Glutamatergic neuron (in vitro differentiated cells): ENCODE measurements at places on chromosomes 1 and 21. TPM values are rescaled to one million over a fixed set of nuclear protein-coding genes. Genes with fewer than 3 reads are reported as not detected.

- no peak for DNase-seq
Measured at GRCh38 chr1:185343306-185343705, 26.3 kb upstream of the IVNS1ABP start.

DNA sequence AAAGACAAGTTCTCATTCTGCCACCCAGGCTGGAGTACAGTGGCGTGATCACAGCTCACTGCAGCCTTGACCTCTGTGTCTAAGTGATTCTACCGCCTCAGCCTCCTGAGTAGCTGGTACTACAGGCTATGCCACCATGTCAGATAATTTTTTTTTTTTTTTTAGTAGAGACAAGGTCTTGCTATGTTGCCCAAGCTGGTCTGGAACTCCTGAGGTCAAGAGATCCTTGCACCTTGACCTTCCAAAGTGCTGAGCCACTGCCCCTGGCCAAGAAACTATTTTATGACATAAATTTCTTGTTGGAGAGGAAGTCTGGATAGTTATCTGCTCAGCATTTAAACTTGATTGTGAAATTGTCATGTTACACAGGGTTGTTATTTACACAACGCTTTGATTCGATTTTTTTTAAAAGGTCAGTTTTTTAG is 2.1 kb downstream of the SCCPDH start:
- no peak for DNase-seq

DNA sequence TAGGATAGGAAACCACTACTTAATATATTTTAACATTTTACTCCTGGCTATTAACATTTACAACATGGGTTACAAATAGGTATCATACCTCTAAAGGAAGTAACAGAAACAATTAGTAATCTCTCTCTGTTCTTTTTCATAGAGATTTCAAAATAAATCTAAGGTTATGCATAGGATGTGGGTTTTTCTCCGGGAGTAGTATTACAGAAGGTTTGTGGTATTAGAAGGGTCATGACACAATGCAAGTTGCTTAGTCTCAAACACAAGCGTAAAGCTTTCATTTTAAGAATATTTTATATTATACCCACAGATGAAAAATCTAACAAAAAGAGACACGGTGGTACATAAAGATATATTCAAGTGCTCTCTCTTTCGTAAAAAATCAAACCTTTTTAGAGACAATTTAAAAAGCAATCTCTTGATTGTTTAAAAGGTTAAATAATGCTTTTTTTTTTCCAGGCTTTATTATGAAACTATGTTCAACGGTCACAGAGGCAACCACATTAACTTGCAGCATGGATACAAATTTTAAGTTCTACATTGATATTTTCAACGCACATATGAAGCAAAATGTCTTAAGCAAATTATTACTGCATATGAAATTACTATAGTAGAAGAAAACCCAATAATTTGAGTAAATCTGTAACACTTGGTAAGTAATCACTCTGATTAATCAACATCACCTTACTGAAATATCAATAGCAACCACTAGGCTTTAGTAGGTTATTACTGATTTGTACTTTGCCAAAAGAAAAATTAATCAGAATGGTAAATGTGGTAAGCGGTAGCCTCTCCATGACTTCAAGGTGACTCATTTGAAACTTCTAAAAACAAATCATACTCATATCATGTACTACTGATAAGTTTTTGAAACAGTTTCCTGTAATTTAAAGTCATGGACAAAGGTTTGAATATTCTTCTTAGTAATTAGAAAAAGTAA is 97.4 kb upstream of the GFI1 start:
- no peak for DNase-seq

The CRNN gene
- not detected for total RNA-seq

DNA sequence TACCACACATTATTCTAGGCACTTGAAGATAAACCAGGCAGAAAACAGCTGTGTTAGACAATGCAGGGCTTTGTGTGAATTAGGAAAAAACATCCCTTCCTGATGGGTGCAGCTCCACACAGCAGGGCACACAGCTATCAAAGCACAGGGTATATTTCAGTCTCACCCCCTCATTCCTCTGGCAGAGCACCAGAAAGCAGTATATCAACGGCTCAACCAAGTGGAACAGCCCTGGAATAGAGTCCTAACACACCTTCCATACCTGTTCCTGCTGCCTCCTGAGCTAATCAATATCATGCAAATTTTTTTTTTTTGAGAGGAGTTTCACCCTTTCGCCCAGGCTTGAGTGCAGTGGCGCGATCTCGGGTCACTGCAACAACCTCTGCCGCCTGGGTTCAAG is 32.1 kb downstream of the LYST start:
- no peak for DNase-seq
